ENCODE measurements at places on chromosomes 3 and 15.

DNA sequence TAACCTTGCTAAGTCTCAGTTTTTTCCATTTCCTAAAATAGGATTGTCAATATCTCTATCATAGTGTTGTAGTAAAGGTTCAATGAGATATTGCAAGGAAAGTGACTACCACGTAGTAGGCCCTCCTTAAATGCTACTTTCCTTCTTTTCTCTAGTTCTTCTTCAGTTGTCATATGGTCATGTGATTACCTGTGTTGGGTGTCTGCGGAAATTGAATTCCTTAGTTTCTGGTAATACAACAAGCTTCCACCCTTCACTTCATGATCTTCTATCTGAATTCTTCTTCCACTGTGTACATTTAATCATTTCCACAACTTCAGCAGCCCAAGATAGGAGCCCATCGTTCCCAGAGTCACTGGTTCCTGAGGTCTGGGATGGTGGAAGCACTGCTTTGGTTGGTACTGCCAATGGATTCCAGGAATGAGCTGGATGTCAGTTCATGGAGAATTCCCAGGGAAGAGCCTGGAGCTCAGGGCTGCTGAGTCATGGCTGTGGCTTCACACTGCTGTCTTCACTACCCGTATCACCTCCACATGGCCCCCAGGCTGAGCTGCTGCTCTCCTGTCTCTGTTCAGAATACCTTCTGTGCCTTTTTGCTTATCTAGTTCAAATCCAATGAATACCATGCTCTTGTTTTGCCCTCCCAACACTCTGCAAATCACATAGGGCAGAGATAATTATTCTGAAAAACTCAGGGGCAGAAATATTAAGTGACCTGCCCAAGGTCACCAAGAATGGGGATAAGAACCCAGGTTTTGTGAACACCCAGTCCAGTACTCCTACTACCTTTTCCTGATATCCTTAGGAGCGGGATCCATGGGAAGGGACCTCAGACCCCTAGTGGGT, 98.6 kb downstream of the RPL39L start:
- no peak for DNase-seq

DNA sequence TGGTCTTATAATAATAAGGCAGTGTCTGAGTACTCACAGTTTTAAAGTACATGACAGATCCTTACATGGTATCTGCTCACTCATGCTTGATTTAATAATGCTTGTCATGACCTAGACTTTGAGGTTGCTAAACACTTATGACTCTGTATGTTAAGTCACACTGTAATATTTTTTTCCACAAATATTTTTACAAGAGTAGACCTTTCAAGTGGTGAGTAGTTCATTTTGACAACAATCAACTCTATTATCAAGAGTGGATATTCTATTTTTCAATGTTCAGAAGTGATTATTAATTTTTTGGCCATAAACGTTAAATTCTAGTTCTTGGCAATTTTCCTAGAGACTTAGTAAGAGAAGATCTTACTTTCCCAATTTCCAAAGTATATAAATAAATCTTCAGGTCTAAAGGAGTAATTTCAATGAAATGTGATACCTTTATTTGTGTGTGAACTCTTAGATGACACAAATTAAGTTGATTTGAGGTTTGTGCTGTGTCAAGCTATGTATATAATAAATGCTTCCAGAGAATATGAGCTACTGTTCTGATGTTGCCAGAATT, 104.5 kb downstream of the NLGN1 start:
- DNase-seq = no peak

GRCh38 chr3:138451595-138452162, 17.3 kb downstream of the ESYT3 start:
- no peak for DNase-seq

DNA sequence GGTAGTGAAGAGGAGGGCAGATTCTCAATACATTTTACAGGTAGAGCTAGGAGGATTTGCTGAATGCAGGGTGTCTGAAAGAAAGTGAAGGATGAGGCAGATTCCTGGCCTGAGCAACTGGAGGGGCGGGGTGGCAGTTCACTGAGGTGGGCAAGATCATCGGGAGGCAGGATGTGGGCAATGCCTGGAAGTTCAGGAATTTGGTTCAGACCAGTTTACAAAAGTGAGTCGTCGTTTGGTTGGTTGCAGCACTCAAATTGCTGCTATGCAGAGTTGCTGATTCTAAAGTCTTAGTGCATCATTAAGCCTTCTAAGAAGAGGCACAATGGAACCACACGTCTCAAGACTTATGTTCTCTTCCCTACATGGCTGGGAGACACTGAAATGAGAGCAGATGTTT, 134.0 kb downstream of the MFSD1 start:
- no peak for DNase-seq

DNA sequence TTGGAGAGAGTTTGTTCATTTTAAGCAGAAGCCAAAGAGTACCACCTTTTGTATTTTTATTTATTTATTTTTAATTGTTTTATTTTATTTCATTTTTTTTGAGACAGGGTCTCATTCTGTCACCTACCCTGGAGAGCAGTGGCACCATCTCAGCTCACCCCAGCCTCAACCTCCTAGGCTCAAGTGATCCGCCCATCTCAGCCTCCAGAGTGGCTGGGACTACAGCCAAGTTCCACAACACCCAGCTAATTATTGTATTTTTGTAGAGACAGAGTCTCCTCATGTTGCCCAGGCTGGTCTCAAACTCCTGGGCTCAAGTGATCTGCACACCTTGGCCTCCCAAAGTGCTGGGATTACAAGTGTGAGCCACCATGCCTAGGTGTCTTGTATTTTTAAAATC, 9.6 kb downstream of the CCR8 start:
- DNase-seq = no peak

DNA sequence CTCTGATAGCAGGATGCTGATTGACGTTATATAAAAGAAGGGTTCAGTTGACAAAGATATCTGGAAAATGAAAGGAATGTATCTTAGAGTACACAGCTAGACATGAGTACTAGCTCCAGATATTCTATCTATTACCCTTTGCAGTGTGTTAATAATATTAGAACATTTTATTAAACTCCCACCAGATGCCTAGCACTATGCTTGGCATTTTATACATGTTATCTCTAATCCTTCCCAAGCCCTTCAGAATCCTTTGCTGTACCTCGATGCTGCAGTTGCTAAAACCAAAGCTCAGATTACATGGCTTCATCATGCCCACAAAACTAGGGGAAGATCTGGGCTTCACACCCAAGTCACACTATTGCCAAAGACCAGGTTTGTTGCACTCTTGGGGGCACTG, 350.1 kb upstream of the AZI2 start:
- no peak for DNase-seq

DNA sequence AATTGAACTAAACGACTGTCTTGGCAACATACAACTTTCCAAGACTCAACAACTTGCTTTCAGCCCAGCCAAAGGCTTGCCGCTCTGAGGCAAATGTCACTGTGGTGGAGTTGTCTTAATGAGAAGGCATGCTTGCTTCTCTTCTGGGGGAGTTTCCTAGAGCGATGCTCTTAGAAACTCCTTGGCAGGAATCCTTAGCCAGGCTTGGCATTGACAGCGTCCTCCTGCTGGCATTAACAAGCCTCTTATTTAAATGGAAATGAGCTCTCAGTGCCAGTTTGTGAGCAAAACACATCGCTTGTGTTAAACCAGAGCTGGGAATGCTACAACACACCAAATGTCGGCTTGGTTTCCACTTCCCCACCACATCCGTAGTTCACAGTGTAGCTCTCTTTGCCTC, 265.5 kb upstream of the TPRG1 start:
- no peak for DNase-seq
